ENCODE measurements at places on chromosomes 7 and 10. TPM values are rescaled to one million over a fixed set of nuclear protein-coding genes. Genes with fewer than 3 reads are reported as not detected.

DNA sequence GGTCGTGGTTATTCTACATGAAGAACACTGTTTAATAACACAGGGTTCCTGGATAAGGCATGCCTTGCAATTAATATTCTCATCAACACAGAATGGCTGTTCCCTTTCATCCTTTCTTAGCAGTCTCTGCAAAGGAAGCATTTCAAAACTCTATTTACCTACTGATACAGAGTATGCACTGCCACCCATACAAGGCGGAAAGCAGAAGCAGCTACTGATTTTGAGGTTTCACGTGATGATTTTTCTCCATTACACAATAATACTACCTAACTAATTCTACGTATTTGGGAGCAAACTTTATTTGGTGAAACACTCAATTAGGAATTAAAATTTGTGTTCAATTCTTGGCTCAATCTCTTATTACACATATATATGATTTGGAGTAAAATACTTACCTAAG lies 43.0 kb upstream of the COL1A2 start:
- peaks cover 10% of the 10 kb centered on the region for H3K27me3 ChIP-seq
- no peak overlapping the region for H3K4me3 ChIP-seq
- H3K27ac ChIP-seq = no peak overlapping the region
- H3K36me3 ChIP-seq = no peaks in the 10 kb centered on the region
- peaks cover 30% of the 10 kb centered on the region for H3K4me1 ChIP-seq

DNA sequence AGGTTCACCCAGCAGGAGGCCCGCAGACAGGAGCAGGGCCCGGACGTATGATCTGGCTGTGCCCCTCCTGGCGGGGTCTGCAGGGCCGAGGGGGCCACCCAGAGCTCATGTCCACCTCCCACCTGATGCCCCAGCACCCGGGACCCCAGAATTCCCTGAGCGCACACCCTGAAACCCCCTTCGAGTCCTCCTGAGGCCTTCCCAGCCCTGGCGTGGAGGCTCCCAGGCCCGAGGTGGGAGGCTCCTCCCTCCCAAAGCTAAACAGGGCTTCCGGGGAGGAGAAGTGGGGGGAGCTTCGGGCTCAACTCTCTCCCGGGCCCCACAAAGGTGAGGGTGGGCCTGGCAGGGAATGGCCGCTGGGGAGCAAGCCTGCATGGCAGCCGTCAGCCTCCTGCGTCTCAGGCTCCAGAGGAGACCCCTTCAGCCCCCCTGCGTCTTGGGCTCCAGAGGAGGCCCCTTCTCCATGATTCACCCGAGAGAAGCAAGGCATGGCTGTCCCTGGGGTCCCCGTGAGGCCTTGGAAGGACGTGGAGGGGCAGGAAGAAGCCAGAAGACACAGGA lies 30.2 kb downstream of the MICALL2 start:
- DNase-seq = no peak
- H3K4me3 ChIP-seq = no peak overlapping the region
- H3K27ac ChIP-seq = no peak overlapping the region
- H3K27me3 ChIP-seq = peaks cover 6% of the 10 kb centered on the region
- H3K36me3 ChIP-seq = no peaks in the 10 kb centered on the region
- H3K4me1 ChIP-seq = peaks cover 3% of the 10 kb centered on the region

- peak overlapping the region; percentile 52 for H3K4me3 ChIP-seq
- peak; percentile 93 for DNase-seq
- peaks cover 64% of the 10 kb centered on the region for H3K36me3 ChIP-seq
- H3K27ac ChIP-seq = peak overlapping the region; percentile 74
- H3K4me1 ChIP-seq = peaks cover 11% of the 10 kb centered on the region
These were observed 25.4 kb downstream of the CAMK2G start for GRCh38 chr10:73848821-73849489.

DNA sequence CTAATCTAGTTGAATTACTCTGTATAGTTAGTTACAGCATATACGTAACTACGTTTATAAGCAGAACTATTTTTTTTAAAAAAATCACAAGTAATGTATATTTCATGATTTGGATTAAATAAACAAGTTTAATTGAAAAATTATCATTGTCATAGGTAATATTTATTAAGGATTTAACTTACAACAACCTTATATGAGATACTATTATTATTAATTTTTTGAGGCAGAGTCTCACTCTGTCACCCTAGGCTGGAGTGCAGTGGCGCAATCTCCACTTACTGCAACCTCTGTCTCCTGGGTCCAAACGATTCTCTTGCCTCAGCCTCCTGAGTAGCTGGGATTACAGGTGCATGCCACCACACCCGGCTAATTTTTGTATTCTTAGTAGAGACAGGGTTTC lies 4.1 kb upstream of the CUL1 start:
- H3K27ac ChIP-seq = no peak overlapping the region
- no peak for DNase-seq
- H3K36me3 ChIP-seq = peaks cover 6% of the 10 kb centered on the region
- no peak overlapping the region for H3K4me3 ChIP-seq
- peaks cover 4% of the 10 kb centered on the region for H3K27me3 ChIP-seq

GRCh38 chr10:33273295-33274002 lies 61.0 kb downstream of the NRP1 start:
- no peaks in the 10 kb centered on the region for H3K4me1 ChIP-seq
- no peaks in the 10 kb centered on the region for H3K36me3 ChIP-seq
- no peak overlapping the region for H3K27ac ChIP-seq
- H3K4me3 ChIP-seq = no peak overlapping the region
- DNase-seq = no peak

DNA sequence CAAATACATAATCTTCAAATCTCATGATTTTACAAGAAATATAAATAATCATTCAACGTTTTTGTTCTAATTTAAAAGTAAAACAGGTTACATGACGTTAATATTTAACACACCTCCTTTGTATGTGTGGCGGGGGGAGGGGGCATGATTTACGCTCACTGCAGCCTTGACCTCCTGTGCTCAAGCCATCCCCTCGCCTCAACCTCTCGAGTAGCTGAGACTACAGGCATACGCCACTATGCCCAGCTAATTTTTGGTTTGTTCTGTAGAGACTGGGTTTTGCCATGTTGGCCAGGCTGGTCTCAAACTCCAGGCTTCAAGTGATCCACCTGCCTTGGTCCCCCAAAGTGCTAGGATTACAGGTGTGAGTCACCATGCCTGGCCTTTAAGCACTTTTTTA lies 7.2 kb upstream of the CACNA2D1 start:
- H3K36me3 ChIP-seq = no peaks in the 10 kb centered on the region
- peaks cover 2% of the 10 kb centered on the region for H3K27me3 ChIP-seq
- no peak overlapping the region for H3K27ac ChIP-seq
- no peak for DNase-seq
- H3K4me3 ChIP-seq = no peak overlapping the region

- H3K27me3 ChIP-seq = no peaks in the 10 kb centered on the region
- DNase-seq = no peak
- H3K27ac ChIP-seq = no peak overlapping the region
- peaks cover 25% of the 10 kb centered on the region for H3K36me3 ChIP-seq
These were observed 14.8 kb downstream of the TSPAN14 start for GRCh38 chr10:80468806-80469421.

- H3K4me3 ChIP-seq = no peak overlapping the region
- peaks cover 4% of the 10 kb centered on the region for H3K4me1 ChIP-seq
- no peaks in the 10 kb centered on the region for H3K36me3 ChIP-seq
- H3K27me3 ChIP-seq = no peaks in the 10 kb centered on the region
These were observed 68.6 kb downstream of the CELF2 start for GRCh38 chr10:11086177-11086840.

DNA sequence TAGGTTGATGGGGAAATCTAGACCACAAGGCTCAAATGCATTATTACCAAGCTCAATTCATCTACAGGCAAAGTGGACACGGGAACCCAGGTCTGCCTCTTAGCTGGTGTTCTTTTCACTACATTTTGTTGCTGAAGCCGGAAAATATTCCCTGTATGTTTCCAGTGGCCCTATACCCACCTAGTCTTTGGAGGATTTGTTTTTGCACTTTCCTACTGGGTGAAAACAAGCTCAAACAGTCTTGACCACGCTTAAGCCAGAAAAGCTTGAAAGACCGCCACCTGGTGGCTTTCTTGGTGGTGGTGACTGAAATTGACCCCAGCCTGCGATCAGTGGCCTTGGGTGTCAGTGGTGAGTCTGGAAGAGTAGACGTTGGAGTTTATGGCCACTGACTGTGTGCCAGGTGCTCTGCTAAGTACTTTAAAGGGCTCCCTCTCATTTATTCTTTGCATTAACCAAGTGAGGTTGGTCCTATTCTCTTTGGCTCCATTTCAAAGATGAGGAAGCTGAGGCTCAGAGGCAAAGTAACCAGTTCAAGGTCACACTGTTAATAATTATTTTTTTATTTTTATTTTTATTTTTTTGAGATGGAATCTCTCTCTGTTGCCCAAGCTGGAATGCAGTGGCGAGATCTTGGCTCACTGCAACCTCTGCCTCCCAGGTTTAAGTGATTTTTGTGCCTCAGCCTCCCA lies 11.1 kb upstream of the CRTAC1 start:
- H3K27me3 ChIP-seq = peaks cover 54% of the 10 kb centered on the region
- no peaks in the 10 kb centered on the region for H3K36me3 ChIP-seq
- no peaks in the 10 kb centered on the region for H3K4me1 ChIP-seq
- no peak for DNase-seq
- H3K4me3 ChIP-seq = no peak overlapping the region

- H3K4me1 ChIP-seq = no peaks in the 10 kb centered on the region
- H3K36me3 ChIP-seq = peaks cover 72% of the 10 kb centered on the region
- H3K4me3 ChIP-seq = no peak overlapping the region
- no peak for DNase-seq
- no peaks in the 10 kb centered on the region for H3K27me3 ChIP-seq
These were observed 50.9 kb downstream of the MINDY3 start for GRCh38 chr10:15809450-15809849.

GRCh38 chr10:96306516-96306915 lies 2.3 kb downstream of the DNTT start:
- H3K27ac ChIP-seq = no peak overlapping the region
- H3K4me3 ChIP-seq = peak overlapping the region; percentile 24

DNA sequence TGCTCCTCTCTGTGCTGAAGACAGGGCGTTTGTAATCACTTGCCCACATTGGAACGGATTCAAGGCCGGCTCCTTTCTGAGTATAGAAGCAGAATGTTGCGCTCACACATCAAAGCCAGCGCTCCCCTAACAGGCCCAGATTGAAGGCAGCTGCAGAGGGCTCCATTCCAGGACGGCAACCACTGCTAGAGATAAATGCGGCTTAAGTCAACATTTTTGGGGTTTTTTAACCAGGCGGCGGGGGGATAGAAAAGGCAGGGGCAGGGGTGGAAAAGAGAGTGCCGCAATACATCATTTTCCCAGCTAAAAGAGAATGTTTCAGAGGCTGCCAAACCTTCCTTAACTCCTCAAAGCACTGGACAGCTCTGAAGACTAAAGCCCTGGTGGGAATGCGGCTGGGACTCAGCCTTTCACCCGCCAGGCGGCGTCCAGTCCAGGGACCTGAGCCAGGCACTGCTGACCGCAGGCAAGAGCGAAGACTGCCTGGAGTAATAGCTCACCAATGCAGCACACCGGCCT lies 189.6 kb downstream of the TNS3 start:
- no peak overlapping the region for H3K4me3 ChIP-seq
- peaks cover 21% of the 10 kb centered on the region for H3K4me1 ChIP-seq
- H3K27ac ChIP-seq = no peak overlapping the region
- H3K27me3 ChIP-seq = no peaks in the 10 kb centered on the region
- peaks cover 65% of the 10 kb centered on the region for H3K36me3 ChIP-seq

GRCh38 chr7:14936554-14936953 lies 34.0 kb upstream of the DGKB start:
- no peak overlapping the region for H3K27ac ChIP-seq
- H3K4me1 ChIP-seq = no peaks in the 10 kb centered on the region
- H3K4me3 ChIP-seq = no peak overlapping the region
- DNase-seq = no peak
- H3K36me3 ChIP-seq = no peaks in the 10 kb centered on the region
- H3K27me3 ChIP-seq = no peaks in the 10 kb centered on the region

- H3K4me1 ChIP-seq = peaks cover 10% of the 10 kb centered on the region
- H3K27ac ChIP-seq = no peak overlapping the region
- H3K27me3 ChIP-seq = no peaks in the 10 kb centered on the region
- H3K4me3 ChIP-seq = no peak overlapping the region
- H3K36me3 ChIP-seq = peaks cover 2% of the 10 kb centered on the region
- DNase-seq = no peak
These were observed 49.8 kb downstream of the KLF6 start for GRCh38 chr10:3735175-3735574.

DNA sequence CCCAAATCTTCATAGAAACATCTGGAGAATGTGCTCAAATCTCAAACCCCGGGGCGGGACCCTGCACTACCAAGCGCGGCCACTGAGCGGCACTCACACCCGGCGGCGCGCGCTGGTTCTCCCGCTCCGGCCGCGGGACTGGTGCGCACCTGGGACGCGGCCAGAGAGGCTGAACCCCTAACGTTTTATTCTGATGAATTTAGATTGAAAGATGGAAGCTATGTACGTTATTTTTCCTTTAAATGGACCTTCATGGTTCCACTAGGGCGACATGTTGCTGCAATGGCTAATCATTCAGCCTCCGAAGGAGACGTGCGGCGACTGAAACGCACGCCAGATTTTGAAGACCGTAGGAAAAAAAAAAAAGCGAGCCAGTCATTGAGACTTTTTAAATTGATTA lies 107.0 kb upstream of the INSIG1 start:
- peaks cover 8% of the 10 kb centered on the region for H3K4me1 ChIP-seq
- peak; percentile 70 for DNase-seq
- H3K27ac ChIP-seq = no peak overlapping the region

DNA sequence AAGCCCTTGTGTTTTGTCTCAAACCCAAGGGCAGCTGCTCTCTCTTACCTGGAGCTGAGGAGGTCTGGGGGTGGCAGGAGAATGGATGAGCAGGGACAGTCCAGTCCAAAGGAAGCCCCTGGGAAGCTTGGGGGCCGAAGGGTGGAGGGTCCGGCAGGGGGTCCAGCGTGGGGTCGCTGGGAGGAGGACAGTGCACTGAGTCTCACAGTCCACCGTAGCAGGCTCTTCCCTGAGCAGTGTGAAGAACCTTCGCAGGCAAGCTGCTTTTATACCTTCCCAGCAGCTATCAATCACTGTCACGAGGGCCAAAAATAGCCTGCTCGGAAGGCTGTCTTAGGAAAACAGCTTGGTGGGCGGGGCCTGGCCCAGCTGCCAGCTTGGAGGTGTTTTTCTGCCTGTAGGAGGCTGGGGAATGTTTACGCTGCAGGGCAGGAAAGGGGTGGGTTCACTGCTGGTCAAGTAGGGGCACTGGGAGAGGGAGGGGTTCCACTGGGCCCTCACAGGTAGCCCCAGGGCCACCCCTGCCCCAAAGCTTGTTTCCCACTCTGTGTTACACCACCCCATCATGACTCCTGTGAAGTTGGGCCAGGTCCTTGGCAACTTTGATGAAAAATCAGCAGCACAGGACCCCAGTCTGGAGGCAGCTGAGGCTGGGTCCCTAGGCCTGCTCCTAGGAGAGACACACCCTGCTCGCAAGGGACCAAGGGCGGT lies at the start of gene DEPP1:
DEPP1 (minus strand) TSS at position 240 of the 711 bp plus-strand sequence. CDS start 779 bp downstream, outside the sequence.
- no peak within 1 kb of the TSS for H3K4me3 ChIP-seq
- no peak for DNase-seq
- peaks cover 11% of the 10 kb centered on the region for H3K4me1 ChIP-seq
- H3K27me3 ChIP-seq = peaks cover 2% of the 10 kb centered on the region

Gene GPR26
- not detected for total RNA-seq

Gene CALHM1
- total RNA-seq = 0.40 TPM

Gene FGL2
- total RNA-seq = 5.7 TPM

Gene OGDHL
- not detected for total RNA-seq

Gene FXYD4
- total RNA-seq = not detected

Gene TWIST1
- total RNA-seq = not detected

Gene FKBP14
- 7.7 TPM for total RNA-seq

Gene PRF1
- total RNA-seq = 0.61 TPM

Gene ZNF365
- total RNA-seq = not detected

Measured in activated B cell treated with CpG ODN at 0.5 μM for 24 hours (primary cell).